Cortex of kidney (tissue), 1 donor: ENCODE measurements at places on chromosomes 7 and 10.

- no peak for DNase-seq
Measured at GRCh38 chr10:126867567-126868365, 37.5 kb upstream of the DOCK1 start.

DNA sequence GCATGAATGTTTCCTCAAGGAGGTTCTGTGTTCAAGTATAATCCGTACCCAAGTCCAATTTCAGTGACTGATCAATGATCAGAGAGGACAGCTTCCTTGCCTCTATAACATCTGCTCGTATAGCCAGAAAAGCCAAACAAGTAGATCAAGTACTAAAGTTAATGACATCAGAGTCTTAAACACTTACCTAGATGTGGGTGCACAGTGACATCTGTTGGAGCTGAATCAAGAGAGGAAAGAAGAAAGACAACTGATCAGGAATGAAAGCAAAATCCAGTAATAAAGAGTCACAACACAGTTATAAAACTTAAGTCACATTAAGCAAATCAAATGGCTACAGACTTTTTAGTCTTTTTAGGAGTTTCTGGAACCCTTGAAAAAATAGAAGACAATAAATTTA lies 236.5 kb downstream of the RELN start:
- no peak for DNase-seq

- DNase-seq = no peak
Measured at GRCh38 chr7:25653384-25653783, 425.1 kb upstream of the NPVF start.

- DNase-seq = no peak
Measured at GRCh38 chr7:28037220-28038010, 143.2 kb downstream of the JAZF1 start.

DNA sequence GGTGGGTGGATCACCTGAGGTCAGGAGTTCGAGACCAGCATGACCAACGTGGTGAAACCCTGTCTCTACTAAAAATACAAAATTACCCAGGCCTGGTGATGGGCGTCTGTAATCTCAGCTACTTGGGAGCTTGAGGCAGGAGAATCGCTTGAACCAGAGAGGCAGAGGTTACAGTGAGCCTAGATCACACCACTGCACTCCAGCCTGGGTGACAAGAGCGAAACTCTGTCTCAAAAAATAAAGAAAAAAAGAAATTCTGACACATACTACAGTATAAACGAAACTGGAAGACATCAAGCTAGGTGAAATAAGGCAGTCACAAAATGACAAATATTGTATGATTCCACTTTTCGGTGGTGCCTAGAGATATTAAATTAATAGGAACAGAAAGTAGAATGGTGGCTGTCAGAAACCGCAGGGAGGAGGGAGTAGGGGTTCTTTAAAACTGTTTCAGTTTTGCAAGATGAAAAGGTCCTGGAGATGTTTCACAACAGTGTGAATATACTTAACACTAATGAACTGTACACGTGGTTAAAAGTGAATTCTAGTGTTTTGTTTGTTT lies 23.2 kb downstream of the PILRA start:
- DNase-seq = no peak

DNA sequence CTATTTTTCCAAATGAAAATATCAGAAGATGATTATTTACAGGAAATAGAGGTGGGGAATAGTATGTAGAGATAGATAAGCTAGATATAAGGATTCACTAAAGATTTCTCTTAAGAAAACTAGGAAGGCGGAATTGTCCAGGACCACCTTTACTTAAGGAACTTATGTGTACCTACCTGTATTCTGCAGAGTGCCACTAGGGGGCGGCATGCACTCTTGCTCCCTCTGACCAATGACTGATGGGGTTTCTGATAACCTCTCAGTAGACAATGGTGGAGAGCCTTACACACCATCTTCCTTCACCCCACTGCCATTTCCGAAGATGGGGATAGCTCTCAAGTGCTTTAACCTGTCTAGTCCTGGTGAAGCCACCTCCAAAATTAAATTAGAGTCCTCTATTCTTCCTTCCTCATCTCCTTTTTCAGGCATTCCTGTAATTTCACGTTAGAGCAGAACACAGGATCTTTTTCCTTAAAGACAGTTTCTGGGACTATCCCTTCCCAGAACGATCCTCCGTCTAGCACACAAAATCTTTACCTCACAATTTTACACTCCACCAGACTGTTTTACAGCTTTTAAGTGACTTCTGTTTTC lies 453.1 kb downstream of the SORCS1 start:
- DNase-seq = no peak

- DNase-seq = no peak
Measured at GRCh38 chr7:148721390-148721789, 22.7 kb downstream of the CUL1 start.

DNA sequence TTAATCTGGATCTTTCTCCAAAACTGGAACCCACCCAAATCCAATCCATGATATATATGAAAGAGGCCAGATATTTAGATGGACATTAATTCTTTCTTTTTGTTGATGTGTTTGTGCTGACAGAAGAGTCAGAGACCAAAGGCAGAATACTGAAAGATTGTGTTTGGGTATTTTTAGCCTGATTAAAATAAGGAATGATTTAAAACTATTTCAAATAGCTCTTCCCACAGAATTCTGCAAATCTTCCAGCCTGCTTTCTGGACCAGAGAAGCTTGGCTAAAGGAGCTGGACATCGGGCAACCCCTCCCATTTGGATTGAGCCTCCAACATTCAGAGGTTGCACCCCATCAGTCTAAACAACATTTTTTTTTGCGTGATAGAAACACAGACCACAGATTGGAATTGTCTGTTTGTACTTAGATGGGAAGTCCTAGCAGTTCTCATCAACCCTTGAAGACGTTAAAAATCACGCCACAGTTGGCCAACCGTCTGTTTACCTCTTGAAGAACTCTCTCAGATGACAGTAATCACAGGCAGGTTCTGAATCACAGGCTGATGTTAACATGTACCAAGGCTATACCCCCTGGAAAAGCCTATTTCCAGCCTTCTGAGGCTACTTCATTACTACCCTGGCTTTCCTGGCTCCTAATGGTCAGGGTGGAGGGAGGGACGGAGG lies 155.2 kb upstream of the NRP1 start:
- no peak for DNase-seq

DNA sequence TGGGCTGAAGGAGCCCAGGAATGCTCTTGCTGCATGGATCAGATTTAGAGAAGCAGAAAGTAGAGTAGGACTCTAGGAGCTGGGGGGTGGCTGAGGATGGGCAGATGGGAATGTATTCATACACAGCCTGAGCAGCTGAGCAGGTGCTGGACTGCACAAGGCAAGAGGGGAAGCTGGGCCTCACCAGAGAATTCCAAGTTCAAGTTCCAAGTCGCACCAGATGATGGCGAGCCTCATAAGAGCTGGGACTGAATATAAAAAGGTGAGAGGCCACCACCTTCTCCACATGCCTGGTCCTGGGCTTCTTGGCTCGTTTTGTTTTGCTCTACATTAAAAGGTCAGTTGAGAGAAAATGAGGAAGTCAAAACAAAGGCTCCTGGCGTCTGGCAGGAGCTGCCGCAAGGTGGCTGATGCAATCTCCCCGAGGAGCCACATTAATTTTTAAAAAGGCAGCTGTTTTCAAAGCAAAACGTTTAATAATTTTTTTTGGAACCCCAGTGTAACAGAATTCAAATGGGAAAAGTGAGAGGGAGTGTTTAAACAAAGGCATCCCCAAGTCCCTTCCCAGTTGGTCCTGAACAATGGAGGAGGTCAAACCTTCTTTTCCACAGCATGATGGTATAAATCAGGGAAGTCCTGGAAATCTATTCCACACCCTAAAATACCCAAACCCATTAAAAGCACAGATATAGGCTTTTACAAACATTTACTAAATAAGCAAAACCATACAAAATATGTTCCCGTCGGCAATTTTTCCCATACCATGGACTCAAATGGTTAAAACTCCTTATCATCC lies 9.5 kb downstream of the CYREN start:
- DNase-seq = no peak

DNA sequence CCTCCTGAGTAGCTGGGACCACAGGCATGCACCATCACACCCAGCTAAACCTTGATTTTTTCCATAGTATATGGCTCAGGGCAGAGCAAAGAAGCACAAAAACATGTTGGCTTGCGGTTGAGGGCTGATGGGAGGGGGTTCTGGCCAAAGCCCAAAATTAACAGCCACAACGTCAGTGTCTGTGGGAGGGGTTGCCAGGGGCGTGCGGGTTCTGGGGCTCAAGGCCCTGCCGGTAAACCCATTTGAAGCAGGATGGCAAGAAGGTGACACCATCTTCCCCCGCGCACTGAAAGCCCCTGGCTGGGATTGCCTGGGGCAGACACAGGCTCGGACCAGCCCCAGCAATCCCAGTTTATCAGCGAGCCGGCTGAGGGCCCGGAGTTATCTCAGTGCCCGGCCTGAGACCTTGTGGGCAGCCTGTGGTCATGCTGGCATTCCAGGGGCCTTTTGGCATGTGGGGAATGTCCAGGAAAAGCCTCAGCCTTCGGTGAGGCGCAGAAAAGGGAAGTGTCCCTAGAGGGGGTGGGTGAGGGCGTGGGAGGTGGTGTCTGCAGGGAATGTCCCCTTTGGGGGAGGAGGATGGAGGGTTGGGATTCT lies 167.7 kb upstream of the TNRC18 start:
- DNase-seq = no peak

DNA sequence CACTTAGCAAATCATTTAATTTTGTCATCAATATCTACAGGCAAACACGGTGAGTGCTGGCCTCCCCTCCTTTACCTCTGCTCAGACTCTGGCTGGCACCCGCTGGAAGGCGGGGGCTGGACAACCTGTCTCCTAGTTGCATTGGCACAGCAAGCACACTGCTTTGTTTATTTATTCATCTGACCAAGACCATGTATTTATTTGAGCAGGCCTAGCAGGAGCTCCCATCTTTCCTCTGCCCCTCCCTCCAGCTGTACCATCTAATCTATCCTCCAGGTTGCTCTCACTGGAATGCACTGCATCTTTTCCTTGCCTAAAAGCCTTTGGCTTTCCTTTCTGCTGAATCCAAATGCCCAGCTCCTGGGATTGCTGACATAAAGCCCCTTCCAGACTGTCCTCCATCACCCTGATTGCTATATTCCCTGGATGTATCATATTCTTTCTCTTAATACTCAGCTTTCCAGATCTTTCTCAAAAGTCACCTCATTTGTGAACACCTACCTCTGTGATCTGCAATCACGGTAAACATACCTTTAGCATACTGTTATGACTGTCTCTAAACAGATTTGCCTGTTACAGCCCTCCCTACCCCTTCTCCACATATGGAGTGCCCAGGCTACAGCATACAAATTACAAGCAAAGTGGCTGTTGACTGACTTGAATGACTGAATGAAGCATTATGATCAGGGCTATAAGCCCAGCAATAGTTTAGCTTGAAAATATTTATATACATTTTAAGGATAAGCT lies 9.6 kb downstream of the ELMO1 start:
- DNase-seq = no peak

- DNase-seq = no peak
Measured at GRCh38 chr10:88892222-88892967, 12.3 kb downstream of the STAMBPL1 start.

DNA sequence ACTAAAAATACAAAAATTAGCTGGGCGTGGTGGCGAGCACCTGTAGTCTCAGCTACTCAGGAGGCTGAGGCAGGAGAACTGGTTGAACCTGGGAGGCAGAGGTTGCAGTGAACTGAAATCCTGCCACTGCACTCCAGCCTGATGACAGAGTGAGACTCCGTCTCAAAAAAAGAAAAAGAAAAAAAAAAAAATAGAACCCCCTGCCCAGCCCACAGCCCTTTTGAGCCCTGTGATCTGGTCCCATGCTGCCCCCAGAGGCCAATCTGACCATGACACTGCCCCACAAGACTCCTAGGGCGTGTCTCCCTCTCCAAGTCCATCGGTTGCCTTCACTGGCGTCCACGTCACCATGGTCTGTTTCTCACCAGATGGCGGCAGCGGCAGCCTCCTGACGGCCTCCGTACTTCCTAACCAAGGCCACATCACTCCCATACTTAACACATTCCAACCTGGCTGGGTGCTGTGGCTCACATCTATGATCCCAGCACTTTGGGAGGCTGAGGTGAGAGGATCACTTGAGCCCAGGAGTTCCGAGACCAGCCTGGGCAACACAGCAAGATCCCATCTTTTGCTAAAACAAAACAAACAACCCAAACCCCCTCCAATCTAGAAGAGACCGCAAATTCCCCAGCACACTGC lies 18.0 kb downstream of the STX1A start:
- DNase-seq = no peak

DNA sequence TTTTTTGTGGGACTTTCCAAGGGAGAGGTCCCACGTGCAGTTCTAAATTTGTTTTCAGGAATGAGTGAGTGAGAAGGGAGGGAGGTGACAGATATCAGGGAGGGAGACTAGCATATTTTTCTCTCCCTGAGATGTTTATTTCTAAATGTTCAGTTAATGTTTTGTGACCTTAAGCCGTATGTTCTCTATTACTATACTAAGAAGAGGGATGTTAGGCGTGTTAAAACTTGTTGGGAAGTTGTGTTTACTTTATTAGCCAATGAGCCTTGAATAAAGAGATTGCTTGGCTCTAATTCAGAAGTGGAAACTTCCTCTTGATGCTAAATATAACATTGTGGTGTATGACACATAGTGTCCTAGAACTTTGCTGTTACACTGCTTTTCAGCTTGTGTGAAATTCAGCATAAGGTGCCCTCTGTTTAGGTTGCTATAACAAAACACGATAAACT lies 37.3 kb downstream of the DNAH11 start:
- DNase-seq = no peak

- DNase-seq = no peak
Measured at GRCh38 chr7:23275912-23276311, 23.2 kb upstream of the MALSU1 start.

DNA sequence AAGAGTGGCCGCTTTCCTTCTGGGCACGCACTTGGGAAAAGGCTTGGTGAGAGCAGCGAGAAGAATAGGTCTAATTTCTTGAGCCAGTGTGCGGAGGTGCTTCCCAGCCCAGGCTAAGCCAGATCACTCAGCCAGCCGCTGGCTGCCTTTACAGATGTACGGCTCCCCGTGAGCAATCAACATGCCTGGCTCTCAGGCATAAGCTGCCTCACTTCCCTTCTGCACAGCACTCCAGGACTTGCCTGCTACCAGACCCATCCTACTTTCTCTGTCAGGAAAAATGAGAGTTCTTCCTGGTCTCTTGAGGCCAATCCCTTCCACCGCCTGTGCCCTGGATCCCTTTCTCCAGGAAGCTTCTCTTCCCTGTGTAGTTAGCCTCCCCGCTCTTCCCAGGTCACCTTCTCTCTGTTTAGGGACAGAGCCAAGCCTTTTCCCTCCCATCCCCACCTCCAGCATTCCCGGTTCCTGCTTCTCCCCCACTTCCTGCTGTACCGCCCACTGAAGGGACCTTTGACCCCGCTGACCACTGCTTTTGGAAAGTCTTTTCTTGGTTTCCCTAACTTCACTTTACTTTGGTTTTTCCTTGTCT lies 1.1 kb upstream of the ACTR3C start:
- no peak for DNase-seq

DNA sequence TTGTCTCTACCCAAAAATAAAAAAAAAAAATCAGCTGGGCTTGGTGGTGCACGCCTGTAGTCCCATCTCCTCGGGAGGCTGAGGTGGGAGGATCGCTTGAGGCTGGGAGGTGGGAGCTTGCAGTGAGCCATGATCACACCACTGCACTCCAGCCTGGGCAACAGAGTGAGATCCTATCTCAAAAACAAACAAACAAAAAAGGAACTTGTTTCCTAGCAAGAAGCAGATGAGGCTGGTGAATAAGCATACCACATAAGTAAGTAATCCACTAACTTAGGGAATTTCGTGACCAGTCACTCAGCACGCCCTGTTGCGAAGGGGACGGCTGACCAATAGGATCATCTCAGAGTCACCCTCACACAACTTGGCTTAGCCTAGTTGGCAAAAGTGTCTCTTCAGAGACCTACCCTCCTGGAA lies 64.6 kb downstream of the CUX1 start:
- DNase-seq = no peak

- DNase-seq = no peak
Measured at GRCh38 chr7:66083677-66084076, 8.1 kb downstream of the ASL start.
